ENCODE measurements at places on chromosomes 2 and 18.

- DNase-seq = no peak
Observed at GRCh38 chr18:832085-832681, 20.1 kb upstream of the YES1 start.

DNA sequence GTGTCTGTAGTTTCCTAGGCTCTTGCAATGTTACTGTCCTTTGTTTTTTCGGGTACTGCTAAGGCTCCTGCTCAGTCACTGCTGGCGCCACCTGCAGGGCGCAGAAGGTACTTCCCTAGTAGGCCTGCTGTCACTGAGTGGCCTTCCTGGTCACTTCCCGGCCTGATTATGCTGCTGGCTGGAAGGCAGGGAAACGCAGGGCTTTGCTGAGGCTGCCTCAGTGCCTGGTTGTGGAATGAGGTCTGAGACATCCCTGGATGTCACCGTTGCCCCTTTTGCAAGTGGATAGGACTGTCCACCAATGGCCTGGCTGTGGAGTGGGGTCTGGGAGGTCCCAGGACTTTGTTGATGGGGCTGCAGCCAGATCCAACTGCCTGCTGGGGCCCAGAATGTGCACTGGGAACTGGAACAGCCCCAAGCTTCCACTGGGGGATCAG, 13.1 kb downstream of the DAW1 start:
- peak; percentile 77 for DNase-seq

GRCh38 chr2:230866756-230867523, 2.2 kb downstream of the ITM2C start:
- DNase-seq = no peak

DNA sequence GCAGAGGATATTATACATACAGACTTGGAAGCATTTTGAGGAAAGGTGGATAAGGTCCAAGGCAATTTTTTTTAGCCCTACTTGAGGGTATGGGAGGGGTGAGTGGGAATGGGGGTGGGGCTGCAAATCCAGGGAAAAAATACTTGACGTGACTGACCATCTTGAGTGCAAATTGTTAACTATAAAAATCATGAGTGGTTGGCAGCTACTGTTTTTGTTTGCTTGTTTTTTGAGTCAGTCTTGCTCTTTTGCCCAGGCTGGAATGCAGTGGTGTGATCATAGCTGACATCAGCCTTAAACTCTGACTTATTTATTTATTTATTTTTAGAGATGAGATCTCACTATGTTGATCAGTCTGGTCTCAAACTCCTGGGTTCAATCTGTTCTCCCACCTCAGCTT, 458.8 kb downstream of the PIK3C3 start:
- DNase-seq = no peak

DNA sequence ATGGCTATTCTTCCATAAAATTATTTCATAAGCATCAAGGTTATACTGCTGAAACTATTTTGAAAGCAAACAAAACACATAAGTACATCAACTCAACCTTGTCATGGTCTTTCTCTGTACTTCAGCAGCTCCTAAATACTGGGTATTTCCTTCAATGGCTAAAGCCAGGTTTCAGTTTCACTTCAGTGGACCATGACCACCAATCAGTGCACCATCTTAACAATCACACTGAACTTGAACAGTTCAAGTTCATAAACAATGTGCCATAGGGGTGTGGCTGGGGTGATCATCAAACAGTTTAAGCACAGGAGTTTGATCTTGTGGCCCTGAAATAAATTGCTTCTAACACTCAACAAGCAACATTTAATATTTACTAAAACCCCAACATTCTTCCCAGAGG, 124.1 kb upstream of the FIGN start:
- no peak for DNase-seq

- DNase-seq = no peak
Observed at GRCh38 chr2:235300368-235301201, 193.3 kb upstream of the AGAP1 start.

DNA sequence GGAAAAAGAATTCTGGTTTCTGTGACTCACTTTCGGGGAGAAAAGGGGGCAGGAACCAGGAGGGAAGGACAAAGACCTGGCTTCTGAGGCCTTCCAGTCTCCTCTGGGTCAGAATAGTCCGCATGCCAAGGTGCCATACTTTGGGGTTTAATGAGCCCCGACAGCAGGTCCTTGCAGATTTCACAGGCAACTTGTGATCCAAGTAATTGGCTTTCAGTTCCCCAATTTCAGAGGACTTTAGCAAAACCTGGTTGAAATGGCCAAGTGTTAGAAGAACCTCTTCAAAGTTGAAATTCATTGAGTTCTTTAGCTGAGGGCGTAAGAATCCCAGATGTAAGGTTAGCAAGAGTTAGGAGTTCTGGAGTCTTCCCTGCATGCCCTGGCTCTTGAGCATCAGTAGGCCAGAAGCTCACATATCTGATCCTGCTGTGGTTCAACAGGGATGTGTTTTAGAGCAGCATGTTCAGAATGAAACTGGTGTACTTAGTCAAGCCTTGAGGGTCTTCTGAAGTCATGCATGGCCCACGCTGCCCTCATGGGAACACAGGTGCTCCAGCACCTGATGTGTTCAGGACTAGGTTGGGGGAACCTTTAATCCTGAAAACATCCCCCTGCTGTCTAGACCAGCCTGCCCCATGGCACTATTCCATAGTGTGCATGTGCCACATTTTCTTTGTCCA, 143.0 kb downstream of the NUP35 start:
- no peak for DNase-seq

- DNase-seq = no peak
Observed at GRCh38 chr18:10367836-10368235, 86.6 kb upstream of the APCDD1 start.

GRCh38 chr2:37790019-37790418, 118.6 kb upstream of the CDC42EP3 start:
- no peak for DNase-seq
